ENCODE measurements at places on chromosomes 1 and 21.

DNA sequence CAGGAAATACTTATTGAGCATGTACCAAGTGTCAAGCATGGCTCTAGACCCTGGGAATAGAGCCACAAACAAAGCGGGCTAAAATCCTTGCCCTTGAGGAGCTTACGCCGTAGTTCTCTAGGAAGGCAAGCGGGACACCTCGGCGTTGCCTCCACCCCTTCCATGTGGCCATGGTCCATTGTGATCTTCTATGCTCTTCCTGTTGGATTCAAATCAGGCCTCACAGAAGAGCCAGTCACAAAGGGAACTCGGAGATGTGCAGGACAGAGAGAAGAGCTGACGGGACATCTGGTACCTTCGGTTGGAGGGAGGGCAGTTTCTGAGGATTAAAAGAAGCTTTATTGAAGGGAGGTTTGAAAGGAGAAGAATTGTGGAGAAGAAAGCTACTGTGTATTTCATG is 129.3 kb downstream of the TMEM53 start:
- DNase-seq: no peak

GRCh38 chr1:56147034-56147433 is 432.3 kb downstream of the PLPP3 start:
- no peak for DNase-seq

DNA sequence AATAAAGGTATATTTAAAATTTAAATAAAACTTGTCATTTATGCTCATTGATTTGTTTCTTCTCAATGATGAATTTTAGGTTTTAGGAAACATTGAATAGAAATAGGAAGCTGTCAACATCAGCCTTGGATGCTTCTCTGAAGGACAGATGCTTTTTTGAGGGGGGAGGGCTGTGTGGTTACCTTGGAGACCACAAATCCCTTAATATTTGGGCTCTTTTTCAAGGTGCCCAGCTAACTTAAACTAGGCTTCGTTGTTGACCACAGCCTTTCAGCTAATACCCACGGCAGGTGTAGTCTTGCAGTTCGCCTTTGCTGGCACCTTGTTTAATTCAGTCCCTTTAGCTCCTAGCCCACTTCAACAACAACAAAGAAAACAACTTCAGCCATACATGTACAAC is 22.5 kb downstream of the TENT5C start:
- DNase-seq: no peak

DNA sequence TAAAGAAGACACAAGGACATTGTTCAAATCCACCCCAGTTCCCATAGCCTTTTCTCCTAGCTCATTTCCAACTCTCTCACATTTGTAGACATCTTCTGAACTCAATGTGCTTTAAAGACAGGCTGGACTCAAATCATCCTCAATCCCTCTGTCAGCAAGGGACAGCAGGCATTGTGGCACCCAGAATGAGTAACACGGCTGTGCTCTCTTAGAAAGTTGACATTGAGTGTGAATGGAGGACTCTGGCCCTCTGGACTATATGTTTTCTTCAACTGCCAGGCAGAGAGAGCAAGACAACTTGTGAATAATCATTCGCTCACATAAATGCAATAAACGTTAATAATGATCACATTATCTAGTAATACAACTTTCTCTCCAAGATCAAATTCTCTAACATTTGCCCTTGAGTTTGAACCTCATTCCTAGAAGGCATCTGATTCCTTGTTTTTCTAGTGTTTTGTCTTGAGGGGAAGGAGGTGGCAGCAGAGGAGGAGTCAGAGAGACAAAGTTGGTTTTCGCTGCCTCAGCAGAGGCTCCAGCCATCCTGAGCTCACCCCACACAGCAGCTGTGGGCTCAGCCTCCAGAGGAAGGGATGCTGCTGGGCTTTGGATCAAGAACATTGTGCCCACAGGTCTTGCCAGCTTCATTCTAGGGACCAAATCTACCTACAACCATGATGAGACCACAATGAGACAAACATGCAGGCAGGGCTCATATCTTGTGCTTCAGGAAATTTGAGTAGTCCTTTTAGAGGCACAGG is 85.1 kb downstream of the BCAR3 start:
- DNase-seq: no peak

- no peak for DNase-seq
Measured at GRCh38 chr1:167864392-167865032, 49.4 kb downstream of the ADCY10 start.

- DNase-seq: no peak
Measured at GRCh38 chr1:46556822-46557221, 5.4 kb upstream of the KNCN start.

- DNase-seq: no peak
Measured at GRCh38 chr1:54795356-54795665, 5.8 kb downstream of the TTC22 start.

DNA sequence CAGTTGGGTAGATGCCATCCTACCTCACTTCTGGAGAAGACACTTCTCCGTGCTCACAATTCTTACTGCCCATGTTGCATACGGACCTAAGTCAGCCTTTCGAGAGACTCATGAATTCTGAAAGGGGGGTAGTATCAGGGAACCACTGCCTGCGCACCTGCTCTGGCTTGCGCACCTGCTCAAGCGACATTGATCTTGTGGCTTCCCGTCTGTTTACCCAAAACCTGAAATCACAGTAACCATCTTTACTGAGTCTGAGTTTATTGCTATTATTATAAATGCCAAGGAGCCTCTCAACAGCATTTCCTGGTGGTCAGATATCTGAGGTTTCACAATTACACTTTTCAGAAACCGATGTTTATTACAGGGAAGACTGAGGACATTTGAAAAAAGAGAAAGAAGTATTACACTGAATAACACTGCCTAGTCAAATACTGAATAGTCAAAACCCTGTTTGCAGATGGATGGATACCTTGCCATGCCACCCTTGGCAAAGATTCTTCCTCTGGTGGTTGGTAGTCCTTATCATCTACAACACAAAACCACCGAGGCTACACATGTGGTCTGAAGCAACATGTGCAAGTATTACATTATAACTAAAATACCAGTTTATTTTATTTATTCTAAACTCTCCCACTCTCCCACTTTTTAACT is 208.7 kb downstream of the SIPA1L2 start:
- DNase-seq: no peak

DNA sequence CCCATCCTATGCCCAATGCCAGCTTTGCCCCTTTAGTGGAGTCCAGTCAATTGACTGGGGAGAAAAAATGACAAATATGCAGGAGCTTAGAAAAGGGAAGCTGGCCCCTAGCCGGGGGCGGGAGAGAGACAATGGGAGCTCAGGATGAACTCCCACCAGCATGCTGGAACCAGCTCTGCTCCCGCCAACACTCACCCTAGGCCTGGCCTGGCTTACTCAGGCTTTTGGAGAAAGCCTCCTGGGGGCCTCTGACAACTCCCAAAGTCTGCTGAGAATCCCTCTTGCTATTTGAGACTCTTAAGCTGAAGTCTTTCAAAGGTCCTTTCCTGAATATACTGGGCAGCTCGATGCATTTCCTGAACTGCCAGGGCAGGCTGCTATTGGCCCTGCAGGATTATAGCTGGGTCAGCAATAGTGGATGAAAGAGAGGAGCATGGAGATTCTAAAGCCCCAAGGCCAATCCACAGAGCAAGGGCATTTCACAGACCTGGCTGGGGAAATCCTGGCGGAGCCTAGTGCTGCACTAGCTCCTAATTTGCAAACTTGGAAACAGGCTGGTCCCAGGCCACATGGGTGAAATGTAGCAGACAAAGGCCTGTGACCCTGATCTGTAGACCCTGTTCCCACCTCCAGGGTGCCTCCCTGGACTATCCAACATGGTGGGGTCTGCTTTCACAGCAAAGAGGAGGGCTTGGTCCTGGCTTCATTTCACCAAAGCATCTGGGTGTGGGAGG is 35.7 kb upstream of the CLSTN1 start:
- DNase-seq: no peak

DNA sequence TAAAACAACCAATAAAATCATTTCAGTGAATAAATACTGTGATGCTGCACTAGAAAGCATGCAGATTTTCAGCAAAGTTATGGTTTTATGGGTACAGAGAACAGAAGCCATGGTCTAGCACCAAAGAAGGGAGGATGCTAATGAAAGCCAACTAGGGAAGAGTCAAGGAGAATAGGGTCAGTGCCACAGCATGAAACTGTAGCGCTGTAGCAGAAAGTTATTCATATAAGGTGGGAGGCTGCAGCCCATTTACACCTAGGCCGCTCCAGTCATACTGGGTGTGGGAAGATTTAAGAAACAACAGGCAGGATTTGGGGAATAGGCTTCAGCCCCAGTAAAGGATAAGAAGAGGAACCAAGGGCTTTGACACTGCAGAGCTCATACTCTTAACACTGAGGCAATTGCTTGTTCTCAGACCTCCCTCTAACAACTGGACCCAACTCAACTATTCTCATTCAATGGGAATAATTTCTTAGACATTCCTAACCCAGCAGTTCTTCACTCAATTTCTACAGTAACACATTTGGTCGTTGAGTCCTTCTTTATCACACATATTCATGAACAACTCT is 4.4 kb downstream of the IFI16 start:
- no peak for DNase-seq
